Activated T-helper 1 cell treated with Interleukin-2 at 50 U/mL for 16 hours (primary cell): ENCODE measurements at places on chromosomes 7 and 10.

- no peak for DNase-seq
These were observed 271.7 kb downstream of the ARHGAP12 start for GRCh38 chr10:31656851-31657433.

DNA sequence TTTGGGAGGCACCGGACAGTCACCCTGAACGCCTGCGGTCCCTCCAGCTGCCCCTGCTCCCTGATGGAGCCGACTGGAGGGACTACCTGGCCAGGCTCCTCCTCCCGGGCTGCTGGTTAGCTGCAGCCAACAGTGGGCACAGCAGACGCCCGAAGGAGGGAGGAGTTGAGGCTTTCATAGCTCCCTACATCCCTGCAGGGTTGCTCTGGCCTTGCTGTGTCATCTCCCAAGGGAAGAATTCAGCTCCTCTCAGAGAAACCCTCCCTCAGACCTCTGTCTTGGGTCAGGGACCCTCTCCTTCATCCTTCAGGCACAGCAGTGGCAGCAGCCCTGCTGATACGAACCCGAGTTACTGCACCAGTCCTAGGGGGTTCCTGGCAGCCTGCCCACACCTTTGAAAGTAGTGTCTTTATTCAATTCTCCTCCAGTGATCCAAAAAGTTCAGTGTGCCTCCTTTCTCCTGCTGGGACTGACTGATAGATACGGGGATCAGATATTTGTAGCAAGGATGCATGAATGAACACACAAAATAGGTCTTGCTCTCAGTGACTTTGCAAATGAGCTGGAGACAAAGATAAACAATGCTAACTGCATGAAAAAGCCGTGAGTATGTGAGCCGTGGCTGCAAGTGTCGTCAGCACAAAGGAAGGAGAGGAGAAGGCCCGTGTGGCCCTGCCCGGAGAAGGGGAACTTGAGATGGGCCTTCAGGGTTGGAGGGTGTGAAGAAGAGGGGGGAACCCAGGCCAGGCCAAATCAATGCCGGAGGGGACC lies 136.6 kb downstream of the PRKAG2 start:
- DNase-seq = no peak

- peak; percentile 3 for DNase-seq
These were observed 20.6 kb upstream of the RHOBTB1 start for GRCh38 chr10:60964257-60965235.

DNA sequence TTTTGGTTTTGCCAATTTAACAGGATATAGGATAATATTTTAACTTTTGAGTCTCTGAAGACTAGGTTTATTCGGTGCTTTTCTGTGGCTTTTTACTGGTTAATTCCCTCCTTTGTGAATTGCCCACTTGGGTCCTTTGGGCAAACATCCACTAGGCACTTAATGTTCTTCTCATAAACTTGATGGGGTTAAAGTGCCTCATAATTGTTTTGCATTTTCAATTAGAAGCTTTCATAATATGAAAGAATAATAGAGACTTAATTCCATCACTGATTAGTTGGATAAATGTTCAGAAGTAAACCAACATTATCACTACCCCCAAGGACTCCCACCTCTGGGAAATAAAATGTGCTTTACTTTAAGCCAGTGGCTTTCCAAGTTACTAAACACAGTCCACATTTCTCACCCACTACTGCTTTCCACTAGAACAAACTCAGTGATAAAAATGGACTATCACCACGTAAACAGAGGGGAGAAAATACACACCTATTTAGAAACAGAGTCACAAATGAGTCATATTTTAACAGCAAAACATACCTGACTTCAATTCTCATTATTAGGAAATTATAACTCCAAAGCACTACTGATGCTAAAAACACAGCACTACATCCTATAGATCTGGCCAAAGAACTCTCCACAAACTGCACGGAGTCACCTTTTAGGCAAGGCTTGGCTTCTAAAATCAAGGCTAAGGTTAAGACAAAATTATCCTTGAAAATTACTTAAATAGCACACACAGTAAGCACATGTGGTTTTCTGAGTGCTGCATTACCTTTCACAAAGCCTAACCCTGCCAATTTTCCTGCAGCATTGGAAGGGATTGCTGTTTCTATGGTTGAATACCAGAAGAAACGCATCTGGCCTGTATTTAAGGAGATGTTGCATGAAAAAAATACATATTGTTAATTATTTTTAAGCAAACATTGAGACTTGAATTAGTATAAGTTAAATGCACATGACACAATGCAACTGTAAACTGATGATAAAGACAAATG lies 41.2 kb downstream of the PARD3 start:
- DNase-seq = no peak

DNA sequence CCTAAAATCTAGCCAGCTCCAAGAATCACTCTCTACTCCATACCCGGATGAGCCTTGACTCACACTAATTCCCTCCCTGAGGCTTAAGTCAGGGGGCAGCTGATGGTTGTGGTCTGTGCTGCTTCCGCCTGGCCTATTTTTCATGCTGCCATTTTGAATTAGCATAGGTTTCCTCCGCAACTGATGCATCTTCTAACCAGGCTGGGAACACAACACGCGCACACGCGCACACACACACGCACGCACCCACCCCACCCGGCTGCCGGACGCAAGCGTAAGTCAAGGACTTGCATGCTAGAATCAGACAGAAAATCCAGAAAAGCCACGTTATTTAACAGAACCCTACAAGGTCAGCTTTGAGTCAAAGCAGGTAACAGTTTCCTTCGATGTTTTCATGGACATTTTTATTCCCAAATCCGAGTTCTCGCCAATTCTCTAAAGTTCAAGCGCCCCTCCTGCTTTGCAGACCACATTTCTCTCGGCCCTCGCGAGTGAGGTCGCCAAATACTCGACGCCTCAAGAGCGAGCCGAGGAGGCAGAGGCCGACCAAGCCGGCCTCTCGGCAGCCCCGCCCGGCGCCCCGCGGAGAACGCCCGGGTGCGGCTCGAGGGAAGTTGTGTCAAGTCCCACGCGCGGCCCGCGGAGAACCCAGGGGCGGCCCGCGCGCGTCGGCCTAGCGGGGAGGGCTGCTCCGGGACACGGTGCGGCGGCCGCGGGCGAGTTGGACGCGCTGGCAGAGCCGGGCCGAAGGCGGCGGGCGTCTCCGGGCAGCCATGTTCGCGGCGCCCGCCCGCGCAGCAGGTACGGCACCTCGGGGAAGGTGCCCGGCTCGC lies 961 bp downstream of the SCRN1 start:
- DNase-seq = peak; percentile 3

- DNase-seq = no peak
These were observed 77.7 kb downstream of the OTUD1 start for GRCh38 chr10:23516530-23516929.
